Fibroblast of skin of left quadriceps (primary cell): ENCODE measurements at places on chromosomes 16 and 17.

DNA sequence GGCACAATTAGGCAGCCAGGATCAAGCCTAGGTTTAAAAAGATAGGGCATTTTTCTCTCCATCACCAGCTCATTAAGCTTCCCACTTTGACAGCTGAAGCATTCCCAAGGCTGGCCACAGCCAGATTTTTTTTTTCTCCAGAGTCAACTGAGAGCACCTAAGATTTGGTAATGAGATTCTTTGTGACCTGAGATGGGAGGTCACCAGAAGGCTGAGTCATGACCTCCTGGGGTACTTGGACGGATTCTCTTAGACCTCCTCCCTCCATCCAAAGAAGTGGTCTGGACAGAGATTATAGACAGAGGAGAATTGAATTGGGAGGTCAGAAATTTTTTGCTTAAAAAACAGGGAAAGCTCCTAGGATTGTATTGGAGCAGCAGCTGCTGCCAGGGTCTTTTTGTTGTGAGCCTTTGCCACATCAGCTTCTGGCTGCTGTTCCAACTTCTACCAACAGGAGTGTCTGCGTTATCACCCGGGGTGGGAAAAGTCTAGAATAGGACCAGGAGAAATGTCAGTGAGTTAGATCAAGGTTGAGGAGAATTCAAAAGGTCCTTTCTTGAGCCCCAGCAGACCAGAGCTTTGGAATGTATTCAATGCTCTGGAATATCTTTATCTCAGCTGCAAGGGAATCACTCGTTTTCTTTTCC is 221.2 kb upstream of the N4BP1 start:
- DNase-seq, result no peak

GRCh38 chr17:43125967-43126910 is 1.1 kb upstream of the BRCA1 start:
- DNase-seq, result no peak

DNA sequence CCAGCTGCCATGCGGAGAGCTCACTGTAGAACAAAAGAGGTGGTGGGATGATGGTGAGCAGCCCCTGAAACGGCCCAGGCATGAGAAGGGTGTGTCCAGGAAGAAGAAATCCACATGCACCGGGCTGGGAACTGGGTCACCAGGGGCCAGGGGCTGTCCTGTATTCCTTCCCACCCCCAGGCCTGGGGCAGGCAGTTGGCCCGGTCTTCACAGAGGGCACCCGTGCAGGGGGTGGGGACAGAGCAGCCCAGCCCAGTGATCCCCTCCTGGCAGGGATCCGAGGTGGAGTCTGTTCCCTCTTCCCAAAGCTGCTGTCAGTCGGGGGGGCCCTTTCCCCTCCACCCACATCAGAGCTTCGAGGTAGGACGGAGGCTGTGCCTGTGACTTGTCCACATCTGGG is 9.2 kb downstream of the HS3ST6 start:
- DNase-seq, result no peak

- no peak for DNase-seq
These were observed 6.0 kb upstream of the CHD3 start for GRCh38 chr17:7882629-7883028.

DNA sequence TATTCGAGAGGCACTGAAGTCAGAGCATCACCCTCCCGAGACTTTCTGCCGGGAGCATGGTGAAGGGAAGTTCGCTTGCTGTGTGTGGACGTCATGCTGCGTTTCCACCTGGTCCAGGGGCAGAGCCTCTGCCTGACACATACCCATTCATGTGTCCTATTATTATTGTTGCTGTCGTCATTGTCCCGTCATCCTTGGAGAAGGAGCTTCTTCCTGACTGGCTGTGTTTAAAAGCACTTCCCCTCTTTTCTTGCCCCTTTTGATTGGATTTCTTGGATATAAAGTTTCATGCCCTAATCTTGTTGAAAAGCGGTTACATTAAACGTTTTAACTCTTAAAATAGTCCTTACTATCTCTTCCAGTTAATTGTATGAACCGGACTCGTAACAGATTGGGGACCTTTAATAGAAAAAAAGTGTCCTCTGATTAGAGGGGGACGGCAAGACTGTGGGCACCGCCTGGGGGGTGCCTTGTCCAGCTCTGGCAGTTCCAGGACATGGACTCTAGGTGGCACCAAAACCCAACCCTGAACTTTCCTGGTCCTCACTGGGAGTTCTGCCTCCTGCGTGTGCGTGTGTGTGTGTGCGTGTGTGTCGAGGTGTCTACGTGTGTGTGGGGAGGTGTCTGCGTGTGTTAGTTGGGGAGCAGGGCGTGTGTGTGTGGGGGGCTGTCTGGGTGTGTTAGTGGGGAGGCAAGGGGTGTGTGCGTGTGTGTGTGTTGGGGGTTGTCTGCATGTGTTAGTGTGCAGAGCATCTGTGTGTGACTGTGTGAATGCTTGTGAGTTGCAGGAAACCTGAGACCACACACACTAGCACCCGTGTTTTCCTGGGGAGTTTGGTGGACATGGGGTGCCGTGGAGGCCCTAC is 133.3 kb upstream of the CIBAR2 start:
- DNase-seq, result peak; percentile 72
